Non-pigmented ciliary epithelial cell (primary cell): ENCODE measurements at places on chromosomes 3 and 15.

GRCh38 chr15:23035964-23036566 lies 3.3 kb downstream of the TUBGCP5 start:
- DNase-seq, result no peak

GRCh38 chr3:186374376-186374775 lies 12.3 kb upstream of the DGKG start:
- DNase-seq, result no peak

GRCh38 chr3:111071257-111072030 lies at the start of gene NECTIN3:
NECTIN3 (plus strand) TSS chr3:111071816; CDS start chr3:111072018, 202 bp downstream.
- DNase-seq, result peak; percentile 97

- DNase-seq, result no peak
These were observed 256.3 kb upstream of the SEMA6D start for GRCh38 chr15:47460795-47461573.

DNA sequence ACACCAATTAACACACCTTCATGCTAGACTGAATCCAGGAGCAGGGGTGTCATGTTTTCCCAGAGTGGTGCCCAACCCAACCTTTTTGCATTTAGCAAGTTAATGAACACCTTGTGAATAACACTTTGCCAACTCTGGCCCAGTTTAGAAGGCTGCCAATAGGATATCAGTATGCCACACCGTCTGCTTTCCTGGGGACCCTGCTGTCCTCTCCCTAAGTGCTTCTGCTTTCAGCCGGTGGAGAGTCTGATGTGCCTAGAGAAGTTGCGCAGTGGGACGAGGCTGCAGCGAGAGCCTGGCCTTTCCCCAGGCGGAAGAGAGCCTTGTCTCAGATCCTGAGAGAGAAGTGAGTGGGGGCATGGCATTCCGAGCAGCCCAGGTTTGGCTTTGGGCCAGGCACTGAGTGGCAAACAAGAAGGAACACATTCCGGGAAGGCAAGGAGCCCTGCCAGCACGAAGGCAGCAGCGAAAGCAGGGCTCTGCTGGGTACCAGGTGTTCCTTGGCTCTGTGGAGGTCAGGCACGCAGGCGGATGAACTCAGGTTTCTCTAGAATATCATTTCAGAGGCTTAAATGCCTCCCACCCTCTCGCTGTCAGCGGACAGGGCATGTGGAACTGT lies 36.9 kb downstream of the SENP8 start:
- no peak for DNase-seq

DNA sequence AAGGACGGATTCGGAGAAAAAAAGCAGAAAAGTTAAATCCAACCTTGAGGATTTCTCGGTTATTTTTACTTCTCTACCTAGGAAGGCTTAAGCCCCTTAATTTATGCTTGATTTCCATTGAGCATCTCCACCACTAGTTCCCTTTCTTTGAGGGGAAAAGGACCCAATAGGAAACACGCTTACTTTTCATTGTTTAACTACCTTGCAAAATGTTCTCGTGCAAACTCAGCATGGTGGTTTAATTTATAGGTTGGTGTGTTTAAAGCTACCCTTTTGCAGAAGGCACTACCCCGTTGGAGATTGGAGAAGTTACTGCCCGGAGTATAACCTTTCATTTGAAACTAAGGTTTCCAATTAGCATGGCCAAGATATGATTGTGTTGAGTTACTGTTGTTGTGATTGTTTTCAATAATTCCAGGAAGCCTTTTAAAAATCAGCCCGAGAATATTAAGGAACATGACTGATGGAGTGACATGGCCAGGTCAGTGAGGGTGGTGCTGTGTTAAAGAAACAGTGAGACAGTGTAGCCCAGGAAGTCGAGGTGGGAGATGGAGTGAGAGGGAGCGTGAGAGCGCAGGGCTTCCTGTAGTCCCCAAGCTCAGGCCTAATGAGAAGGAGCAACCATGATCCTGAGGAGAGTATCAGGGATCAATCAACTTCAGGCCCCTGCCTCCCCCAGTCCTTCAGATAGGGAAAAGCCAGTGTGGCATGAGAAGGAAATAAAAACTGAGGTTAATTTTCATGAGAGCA lies 76.6 kb downstream of the AQP9 start:
- DNase-seq, result no peak

DNA sequence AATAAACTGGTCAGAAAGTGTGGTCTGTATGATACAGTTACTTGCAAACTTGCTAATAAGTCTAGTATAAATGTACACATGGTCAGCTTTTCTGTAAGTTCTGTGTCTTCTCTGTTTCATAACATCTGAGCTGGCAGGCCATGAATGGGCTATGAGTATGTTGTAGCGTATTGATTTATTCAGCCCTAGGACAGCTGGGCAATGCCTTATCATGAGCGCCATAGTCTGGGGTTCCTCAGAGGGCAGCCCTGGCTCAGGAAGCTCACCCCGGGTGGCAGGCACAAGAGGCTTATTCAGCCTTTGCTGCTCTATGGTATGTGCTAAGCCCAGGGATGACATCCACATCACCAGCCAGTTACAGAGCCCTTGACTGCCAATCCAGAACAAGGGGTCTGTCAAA lies 50.7 kb upstream of the CCR2 start:
- DNase-seq, result no peak

DNA sequence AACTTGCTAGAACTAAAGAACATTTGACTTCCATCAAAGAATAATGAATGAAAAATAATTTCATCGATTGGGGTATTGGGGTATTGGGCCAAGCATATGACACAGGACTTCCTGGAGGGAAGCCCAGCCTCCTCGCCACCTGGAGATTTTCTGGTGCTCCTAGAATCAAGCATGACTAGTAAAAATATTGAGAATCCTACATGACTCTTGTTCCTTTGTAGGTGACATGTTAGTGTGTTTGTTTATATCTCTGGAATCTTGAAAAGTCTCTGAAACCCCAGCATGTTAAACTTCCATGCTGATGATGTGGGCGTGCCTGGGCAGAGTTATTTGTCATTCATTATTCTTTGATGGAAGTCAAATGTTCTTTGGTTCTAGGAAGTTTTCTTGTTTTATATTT lies 90.1 kb upstream of the EPHB3 start:
- no peak for DNase-seq

- no peak for DNase-seq
These were observed 1.4 kb upstream of the MAGEL2 start for GRCh38 chr15:23648920-23649515.
